NK-92 treated with Interleukin-12 subunit alpha and Interleukin-12 subunit beta, amount 100 ng/mL, for 24 hours (cell line): ENCODE measurements at places on chromosomes 7 and 10.

GRCh38 chr10:108849688-108850087 is 1073.6 kb downstream of the XPNPEP1 start:
- DNase-seq: no peak

GRCh38 chr7:22864301-22864700 is 41.7 kb upstream of the TOMM7 start:
- no peak for DNase-seq

GRCh38 chr7:88042157-88042556 is 108.1 kb downstream of the ADAM22 start:
- no peak for DNase-seq

- DNase-seq: no peak
These were observed 7.3 kb downstream of the SLC25A13 start for GRCh38 chr7:96314402-96315124.

DNA sequence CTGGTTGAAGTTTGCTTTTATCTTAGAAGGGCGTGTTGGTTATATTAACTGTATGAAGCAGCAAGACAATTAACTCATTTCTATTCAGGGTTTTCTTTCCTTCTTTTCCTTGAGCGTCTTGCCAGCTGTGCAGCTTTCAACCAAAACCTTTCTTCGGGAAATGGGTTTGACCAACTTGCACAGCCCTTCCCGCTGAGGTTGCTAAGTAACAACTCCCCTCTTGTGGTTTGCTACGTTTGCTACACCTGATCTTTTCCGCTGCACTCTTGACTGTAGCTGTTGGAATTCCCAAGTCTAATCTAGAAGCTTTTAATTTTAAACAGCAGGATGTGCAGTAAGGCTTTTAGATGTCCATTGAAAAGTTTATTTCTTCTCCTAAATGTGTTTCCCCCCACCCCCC is 116.9 kb downstream of the CDCA7L start:
- DNase-seq: no peak

DNA sequence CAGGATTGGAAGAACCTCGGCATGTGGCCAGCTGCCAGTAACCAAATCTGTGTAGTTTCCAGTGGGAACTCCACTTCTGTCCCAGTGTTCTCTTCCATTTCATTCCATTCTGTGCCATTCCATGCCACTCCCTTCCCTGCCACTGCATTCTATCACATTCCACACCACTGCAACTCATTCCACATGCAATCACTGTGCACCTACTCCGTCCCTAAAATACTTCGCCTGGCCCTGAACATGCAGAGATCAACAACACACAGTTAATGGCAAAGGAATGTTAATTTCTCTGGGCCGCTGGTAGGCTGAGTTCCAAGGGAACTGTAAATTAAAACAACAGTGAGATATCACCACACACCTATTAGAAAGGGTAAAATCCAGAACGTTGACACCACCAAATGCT is 64.8 kb downstream of the AKR1B1 start:
- no peak for DNase-seq

GRCh38 chr7:52507546-52508255 is 527.7 kb upstream of the POM121L12 start:
- DNase-seq: no peak

DNA sequence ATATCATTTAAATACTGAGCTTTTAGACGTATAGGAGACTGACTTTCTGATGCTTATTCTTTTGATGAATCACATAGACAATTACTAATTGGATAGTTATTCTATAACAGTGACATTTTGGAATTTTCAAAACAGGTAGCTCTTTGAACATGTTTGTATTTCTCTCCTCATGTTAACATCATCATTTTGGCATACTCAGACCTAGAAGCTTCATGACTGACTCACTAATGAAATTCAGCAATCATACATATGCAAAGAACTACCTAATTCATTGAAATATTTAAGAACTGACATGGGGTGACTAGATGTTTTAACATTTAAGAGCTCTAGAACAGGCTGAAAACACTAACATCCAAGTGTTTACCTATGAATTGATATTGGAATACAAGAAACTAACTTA is 192.3 kb downstream of the VTI1A start:
- DNase-seq: no peak

GRCh38 chr10:133009218-133009950 is 67.0 kb upstream of the CFAP46 start:
- DNase-seq: no peak

- DNase-seq: no peak
These were observed 61.9 kb downstream of the HGF start for GRCh38 chr7:81707966-81708365.

DNA sequence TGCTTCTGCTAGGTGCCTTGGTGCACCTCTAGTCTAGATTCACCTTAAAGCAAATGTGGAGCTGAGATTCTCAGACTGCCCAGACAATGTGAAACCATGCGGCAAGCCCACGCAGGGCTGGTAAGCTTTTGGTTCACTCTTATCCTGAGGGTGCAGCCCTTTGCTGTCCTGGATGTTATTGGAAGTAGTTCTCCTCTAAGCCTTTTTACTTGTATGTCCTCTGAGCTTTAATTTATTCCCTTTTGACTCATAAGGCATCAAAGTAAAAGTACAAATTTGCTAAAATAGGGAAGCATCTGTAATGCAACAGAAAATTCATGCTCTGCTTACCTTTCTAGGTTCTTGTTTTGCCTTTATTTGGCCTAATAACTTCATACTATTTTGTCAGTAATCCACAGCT is 186.8 kb downstream of the MACC1 start:
- no peak for DNase-seq

DNA sequence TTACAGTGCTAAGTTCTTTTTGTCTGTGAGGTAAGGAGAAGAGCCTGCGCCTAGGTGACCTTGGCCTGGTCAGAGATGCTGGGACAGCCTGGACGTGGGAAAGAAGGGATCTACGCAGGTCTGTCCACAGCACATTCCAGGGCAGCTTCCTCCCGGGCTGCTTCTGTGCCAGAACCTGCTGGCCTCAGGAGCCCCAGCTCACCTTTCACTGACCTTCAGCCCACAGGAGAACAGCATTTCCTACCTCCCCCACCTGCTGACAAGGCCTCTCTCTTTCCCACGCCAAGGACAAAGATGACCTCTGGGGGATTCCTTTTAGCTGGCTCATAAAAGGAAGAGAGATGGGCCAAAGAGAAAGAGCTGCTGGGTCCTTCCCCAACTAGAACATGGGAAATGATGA is 260.6 kb downstream of the KCNMA1 start:
- DNase-seq: no peak

DNA sequence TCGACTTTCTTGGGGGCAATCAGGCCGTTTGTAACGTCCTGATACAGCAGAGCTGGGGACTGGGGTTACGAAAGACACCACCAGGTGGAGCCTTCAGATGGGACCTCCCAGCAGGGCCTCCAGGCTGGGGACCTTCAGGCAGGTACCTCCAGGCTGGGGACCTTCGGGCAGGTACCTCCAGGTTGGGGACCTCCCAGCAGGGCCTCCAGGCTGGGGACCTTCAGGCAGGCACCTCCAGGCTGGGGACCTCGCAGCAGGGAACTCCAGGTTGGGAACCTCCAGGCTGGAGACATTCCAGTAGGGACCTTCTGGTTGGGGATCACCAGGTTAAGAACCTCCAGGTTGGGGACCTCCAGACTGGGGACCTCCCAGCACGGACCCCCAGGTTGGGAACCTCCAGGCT is 23.5 kb upstream of the GPR146 start:
- no peak for DNase-seq

DNA sequence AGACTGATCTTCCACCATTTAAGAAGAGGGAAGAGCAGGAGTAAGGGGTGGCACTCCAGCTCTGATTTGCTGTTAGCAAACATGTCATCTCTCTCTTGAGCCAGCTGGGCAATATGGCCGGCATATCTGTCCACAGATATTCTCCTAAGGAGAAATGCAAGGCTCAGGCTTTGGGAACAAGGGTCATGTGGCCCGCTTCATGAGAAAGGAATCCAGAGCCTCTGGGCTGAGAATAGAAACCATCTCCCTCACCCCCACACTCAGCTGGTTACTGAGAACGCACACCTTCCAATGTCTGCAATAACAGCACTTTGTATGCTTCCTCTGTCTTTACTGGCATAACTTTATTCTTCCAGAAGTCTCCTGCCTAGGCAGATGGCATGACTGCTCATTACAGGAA is 171.2 kb downstream of the ELMO1 start:
- DNase-seq: no peak

GRCh38 chr7:114653364-114654088 is 238.9 kb downstream of the FOXP2 start:
- DNase-seq: no peak

DNA sequence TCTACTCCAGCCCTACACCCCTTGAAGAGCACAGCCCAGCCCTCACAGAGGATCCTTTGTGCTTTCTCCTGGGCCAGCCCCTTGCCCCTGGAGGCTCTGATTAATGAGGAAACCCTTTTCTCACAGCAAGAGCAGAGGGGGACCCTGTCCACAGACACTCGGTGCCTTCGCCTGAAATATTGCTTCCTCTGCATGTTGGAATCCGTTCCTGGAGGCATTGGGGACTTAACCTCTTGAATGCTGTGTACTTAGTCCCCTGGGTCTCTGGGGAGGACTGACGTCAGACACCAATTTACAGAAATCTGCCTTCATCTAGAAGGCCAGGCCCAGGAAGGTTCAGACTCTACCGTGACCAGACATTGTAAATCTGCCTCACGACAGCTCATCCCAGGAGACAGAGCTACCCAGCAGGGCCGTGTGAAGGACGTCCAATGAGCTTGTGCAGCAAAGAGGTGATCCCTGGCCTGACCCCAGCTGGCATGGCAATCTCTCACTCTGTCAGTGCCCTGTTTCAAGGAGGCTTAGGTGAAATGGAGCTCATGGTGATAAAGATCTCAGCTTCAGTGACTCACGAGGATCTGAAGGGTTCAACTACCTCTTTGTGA is 8.1 kb upstream of the TMEM72 start:
- DNase-seq: no peak

- no peak for DNase-seq
These were observed 9.6 kb downstream of the EPC1 start for GRCh38 chr10:32337350-32337749.

GRCh38 chr7:102096012-102096332 is 190.7 kb upstream of the SH2B2 start:
- no peak for DNase-seq

DNA sequence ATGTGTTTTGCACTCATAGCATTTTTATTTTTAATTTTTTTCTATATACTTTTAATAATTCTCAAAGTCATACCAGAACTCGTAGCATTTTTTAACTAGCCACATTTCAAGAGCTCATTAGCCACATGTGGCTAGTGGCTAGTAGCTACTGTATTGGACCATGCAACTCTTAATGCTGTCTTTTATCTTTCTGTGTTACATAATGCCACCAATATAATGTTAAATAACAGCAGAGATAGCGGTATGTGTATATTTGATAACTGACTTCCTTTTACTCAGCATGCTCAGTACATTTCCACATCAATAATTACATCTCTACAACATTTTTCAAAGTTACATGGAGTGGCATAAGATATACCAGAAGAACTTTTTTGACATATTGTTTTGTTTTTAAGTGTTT is 91.4 kb downstream of the CDK13 start:
- DNase-seq: no peak

DNA sequence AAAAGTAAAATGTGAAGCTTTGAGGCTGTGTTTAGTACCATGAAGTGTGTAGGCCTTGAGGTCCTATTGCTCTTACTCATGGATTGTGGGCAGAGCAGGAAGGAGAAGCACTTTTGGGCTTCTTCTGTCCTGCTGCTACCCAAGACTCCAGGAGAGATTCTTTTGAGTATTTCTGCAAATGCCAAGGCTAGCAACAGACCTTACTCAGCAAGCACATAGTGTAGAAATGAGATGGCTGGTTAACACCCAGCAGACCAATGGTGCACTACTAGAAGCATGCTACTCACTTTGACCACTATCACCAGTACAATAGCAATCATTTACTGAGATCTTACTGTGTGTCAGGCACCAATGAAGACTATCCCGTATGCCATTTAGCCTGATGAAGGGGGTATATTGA is 3.2 kb downstream of the PLPP4 start:
- no peak for DNase-seq

DNA sequence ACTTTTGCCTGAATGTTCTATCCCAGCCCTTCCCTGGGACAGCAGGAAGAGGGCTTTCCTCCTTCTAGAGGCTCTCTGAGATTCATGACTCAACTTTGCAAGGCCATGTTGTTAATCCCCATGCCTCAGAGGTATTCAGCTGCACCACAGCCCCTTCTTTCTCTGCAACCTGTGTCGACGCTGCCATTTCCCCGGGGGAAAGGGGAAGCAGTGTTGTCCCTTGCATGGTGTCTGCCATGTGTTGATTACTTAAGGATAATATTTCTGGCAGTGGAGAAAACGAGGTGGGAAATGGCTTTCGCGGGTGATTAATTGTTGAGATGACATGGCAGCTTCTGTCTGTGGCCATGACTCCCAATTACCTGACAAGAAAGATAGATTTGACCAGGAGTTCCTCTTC is 133.1 kb downstream of the SORCS3 start:
- DNase-seq: no peak

DNA sequence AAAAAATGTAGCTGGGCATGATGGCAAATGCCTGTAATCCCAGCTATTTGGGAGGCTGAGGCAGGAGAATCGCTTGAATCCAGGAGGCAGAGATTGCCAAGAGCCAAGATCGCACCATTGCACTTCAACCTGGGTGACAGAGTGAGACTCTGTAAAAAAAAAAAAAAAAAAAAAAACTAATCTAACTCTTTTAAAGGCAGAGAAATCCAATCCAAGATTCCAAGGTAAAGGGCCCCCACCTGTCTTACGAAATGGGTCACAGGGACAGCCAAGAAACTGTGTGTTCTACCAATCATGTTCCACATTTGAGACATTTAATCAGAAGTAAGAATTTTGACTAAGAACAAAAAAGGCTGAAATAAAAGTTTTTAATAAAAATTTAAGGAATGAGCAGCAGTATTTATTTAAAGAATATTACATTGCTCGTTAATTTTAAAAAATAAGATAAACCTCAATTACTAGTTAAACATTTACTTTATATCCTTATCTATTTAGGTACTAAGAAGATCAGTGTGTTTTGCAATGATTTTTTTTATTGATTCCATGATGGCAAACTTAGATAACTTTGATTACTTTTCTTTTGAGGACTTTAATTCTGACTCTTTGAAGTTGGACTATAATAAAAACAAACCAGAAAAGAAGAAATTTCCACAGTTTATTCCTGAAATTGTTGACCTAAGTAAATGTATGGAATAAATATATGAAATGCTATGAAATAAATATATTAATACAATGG is 6.7 kb upstream of the OAT start:
- DNase-seq: no peak

DNA sequence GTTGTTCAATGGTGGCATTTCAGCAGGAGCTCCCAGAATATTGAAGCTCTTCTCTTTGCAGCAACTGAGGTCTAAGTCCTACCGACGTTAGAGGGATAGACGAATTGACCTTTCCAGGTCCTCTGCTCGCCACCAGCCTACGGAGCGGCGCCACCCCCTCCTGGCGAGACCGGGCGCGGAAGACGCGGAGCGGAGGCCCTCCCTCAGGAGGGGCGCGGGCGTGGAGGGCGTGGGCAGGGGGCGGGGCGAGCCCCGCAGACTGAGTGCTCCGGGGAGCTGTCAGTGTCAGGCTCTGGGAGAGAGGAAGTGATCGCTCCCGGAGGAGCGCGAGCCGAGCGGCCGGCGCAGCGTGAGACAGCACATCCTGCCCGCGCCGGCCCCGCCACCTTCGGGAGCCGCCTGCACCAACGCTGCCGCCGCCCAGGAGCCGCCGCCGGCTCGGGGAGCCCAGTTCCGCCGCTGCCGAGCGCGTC is at the start of gene DYNC1I1:
Gene DYNC1I1 (plus strand): TSS at position 257 of the 473 bp plus-strand sequence. CDS start 32,176 bp downstream, outside the sequence.
- no peak for DNase-seq

GRCh38 chr10:122638106-122638505 is 61.5 kb downstream of the C10orf120 start:
- no peak for DNase-seq
